ENCODE measurements at places on chromosomes 3 and 15. TPM values are rescaled to one million over a fixed set of nuclear protein-coding genes. Genes with fewer than 3 reads are reported as not detected.

LRRC15 gene
- 0.20 TPM for total RNA-seq

NRG4 gene
- not detected for total RNA-seq

SLC22A13 gene
- not detected for total RNA-seq

ARHGEF26 gene
- total RNA-seq = 0.40 TPM

SV2B gene
- total RNA-seq = 1.3 TPM

MYEF2 gene
- 17.7 TPM for total RNA-seq

MST1R gene
- 1.7 TPM for total RNA-seq

MUSTN1 gene
- total RNA-seq = not detected

ARL14 gene
- not detected for total RNA-seq

NDUFB5 gene
- total RNA-seq = 114 TPM

CEMIP gene
- 0.10 TPM for total RNA-seq

COL8A1 gene
- total RNA-seq = 81.4 TPM

CCR8 gene
- total RNA-seq = not detected

Data from mammary microvascular endothelial cell (primary cell).